ENCODE measurements at places on chromosomes 6 and 20. TPM values are rescaled to one million over a fixed set of nuclear protein-coding genes. Genes with fewer than 3 reads are reported as not detected.

Gene FERMT1
- 0.75 TPM for total RNA-seq

Gene FAM83D
- total RNA-seq, result 17.3 TPM

Gene SDHAF4
- total RNA-seq, result 8.4 TPM

Gene GNMT
- 0.98 TPM for total RNA-seq

Gene RIPOR3
- total RNA-seq, result not detected

Gene ANKRD6
- 0.93 TPM for total RNA-seq

Gene B3GAT2
- not detected for total RNA-seq

Gene OR2H2
- total RNA-seq, result not detected

Gene RIPPLY2
- total RNA-seq, result not detected

Gene SOX4
- 4.5 TPM for total RNA-seq

Gene PRDM13
- total RNA-seq, result not detected

Gene MCHR2
- total RNA-seq, result not detected

Gene PAK5
- total RNA-seq, result not detected

Gene MEP1A
- total RNA-seq, result not detected

Gene BPIFB4
- not detected for total RNA-seq

Gene SPATS1
- not detected for total RNA-seq

Gene GPR63
- 3.9 TPM for total RNA-seq

Gene GPR31
- not detected for total RNA-seq

Gene TBC1D22B
- total RNA-seq, result 16.9 TPM

Gene PRKN
- total RNA-seq, result 0.14 TPM

Gene EFCAB8
- total RNA-seq, result 0.50 TPM

Gene MROH8
- 1.6 TPM for total RNA-seq

Gene RHAG
- total RNA-seq, result not detected

Gene CST5
- not detected for total RNA-seq

Gene TSHZ2
- 2.9 TPM for total RNA-seq

Gene PPIL1
- total RNA-seq, result 41.1 TPM

Gene COL21A1
- not detected for total RNA-seq

Gene NRN1
- total RNA-seq, result 0.86 TPM

Data from T-helper 2 cell treated with Interferon-gamma antibody and Interleukin-4, amounts not matched to agents 100 ng/mL and 5 ng/mL, for 36 hours (primary cell).